ENCODE measurements at places on chromosomes 7 and 10.

DNA sequence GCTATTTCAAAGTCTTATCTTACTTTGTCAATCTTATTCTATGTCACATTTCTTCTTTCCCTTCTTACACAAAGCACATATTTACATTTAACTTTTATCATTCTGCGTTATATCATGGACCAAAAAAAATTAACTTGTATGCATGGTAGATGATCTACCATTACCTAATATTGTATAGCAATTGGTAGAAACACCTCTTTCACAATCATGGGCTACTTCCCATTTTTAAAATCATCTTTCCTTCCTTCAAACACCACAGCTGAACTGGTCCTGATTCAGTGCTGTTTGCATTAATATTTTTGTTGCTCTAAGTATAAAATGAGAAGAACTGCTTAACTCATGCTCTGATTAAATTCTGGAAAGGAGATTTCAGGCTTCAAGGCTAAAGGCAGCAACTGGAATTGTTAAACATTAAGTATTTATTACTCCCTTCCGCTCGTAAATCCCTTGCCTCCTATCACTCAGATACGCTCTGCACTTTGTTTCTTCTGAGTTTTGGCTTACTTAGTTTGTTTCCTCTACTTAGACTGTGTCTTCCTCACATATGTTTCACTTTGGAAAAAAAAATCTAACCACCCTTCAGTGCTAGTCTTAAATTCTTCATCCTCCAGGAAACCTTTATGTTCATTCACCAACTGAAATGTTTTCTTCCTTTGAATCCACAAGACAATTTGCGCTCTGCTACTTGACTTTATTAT, 901.4 kb downstream of the PCDH15 start:
- no peak for DNase-seq

GRCh38 chr10:99532687-99533495, at the start of gene NKX2-3:
TSS of gene NKX2-3 (plus strand) at chr10:99532942. CDS start at chr10:99533132, 190 bp downstream.
- peak; percentile 52 for DNase-seq

- DNase-seq = no peak
Observed at GRCh38 chr10:89469517-89469916, 55.1 kb downstream of the IFIT5 start.

DNA sequence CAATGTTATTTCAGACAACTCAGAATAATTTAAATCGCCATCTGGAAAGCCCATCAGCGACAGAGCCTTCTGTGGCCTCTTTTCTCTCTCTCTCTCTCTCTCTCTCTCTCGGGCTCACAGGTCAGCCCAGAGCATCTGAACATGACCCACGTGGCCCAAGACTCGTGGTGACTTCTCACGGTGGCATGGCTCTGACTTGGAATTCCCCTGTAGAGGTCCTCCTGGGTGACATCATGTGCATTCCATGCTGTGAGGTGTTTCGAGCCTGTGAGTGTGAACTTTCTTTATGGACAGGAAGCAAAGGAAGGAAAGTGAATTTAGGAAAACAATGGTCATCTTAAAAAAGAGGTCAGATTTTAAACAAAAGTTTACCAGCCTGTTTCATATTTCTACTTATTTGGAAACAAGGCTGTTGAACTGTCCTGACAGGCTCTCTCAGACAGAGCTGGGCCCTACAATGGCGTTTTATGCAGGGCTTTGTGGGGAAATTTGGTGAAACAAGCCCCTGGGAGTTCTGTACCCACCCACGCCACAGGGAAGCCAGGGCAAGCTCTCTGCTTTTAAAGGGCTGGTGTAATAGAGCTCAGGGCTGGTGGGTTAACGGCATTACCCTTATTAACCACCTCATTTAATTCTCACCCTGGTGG, 359.7 kb upstream of the ZNF32 start:
- DNase-seq = no peak

- no peak for DNase-seq
Observed at GRCh38 chr10:112715581-112715980, 234.5 kb upstream of the TCF7L2 start.

DNA sequence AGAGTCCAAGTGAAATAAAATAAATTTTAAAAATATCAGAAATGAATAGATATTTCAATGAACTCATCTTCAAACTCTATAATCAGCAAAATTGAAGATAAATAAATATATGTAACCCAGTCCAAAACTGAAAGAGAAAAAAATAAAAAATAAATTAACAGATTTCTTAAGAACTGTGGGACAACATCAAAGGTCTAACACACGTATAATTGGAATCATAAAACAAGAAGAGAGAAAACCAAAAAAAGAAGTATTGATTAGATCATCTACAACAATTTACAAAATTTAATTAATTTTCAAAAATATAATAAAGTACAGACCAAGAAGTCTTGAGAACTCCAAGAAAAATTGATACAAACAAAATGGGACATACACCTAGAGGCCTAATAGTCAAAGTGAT, 625.8 kb upstream of the SORCS1 start:
- DNase-seq = no peak

GRCh38 chr10:120456143-120456625, 843 bp upstream of the PLPP4 start:
- DNase-seq = no peak

GRCh38 chr7:96441436-96442084, 119.7 kb upstream of the SLC25A13 start:
- no peak for DNase-seq

DNA sequence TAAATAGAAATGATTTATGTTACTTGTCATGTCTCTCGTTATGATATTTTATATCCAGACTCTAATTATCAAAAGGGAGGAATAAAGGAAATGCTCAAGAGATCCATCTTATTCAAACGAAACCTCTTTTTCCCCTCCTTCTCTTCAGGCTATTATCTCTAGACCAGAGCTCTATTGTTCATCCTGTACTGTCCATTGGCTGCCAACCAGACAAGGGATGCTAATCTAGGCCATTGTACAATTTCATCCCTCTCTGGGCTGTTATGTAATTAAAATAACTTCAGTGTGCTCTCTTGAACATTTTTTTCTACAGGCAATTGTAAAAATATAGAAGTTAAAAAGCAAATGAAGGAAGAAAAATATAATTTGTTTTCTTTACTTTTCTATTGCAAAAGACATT, 220.4 kb downstream of the HDAC9 start:
- no peak for DNase-seq

DNA sequence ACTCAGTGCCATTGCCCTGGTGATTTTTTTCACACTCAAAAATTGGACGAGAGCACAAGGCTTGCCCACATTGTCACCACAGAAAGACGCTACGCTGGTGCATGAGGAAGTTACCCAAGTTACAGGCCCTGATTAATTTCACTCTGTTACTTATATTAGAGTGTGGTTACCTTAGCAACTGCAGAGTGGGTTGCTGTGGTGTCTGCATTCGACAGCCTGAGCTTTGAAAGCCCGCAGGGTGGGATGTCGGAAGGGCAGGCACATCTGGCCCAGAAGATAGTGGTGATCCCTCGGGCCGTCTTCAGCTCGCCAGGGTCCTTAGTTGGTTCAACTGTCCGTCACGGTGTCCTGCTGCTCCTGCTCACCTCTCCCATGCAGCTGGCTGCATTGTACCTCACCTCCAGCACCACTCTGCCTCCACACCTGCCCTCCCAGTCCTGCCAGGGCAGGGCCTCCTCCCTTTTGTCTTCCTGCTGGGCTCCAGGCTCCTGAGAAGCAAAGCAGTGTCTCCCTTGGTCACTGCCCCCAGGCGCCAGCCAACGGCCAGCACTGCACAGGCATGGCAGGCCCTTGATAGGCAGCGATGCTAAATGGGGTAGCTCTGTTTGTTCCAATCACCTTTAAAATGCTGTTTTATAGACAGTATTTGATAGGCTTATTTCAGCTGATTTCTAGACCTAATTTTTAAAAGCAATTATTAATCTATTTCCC, 167.2 kb downstream of the EBF3 start:
- no peak for DNase-seq

DNA sequence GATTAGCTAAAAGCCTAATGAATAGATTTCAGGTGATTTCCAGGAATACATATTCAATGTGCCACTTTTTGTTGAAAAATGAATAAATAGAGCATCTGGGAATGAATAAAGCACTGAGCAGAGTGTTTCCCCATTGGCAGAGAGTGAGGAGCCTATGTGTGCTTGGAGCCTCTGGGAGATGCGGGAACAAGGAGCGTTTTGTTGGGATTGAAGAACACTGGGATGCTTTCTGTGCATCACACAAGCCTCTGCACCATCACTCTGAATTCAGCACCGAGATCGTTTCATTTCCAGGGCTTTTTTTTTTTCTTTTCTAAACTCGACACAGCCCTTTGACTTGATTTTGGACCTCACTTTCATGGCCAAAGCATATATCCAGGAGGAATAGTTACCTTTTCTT, 111.4 kb downstream of the BAMBI start:
- no peak for DNase-seq

DNA sequence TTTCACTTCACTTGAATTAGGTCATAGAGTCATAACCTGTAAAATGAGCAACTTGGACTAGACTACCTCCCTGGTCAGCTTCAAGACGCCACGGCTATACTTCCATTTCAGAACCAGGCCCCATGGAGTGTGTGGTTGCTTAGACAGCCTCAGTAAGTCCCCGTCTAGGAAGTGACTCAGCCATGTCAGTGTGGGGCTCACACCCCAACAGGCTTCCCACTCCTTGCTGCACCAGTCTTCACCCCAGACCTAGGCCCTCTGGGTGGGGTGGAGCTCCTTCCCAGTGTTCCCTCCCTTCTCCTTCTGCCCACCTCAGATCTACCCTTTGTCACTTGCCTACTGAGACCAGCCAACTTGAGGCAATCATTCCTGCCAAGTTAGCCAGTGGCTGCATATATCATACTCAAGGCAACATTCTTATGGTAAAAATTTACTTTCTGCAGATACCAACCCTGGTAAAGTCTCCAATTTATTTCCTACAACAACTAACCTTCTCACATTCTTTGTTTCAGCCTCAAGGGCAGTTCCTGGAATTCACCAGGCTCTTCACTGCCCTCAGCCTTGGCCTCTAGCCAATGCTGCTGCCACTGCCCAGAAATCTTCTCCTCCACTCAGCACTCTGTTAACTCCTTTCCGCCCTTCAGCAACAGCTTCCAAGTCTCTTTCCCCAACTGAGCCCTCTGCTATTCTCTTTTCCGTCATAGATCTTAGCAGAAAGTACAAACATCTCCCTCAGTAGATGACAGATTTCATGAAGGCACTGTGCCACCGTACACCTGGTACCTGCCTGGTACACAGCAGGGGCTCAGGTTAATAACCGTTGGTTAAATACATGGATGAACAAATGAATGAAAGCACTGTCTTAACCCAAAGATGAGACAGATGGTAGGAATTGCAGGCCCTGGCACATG, 31.3 kb upstream of the ZNRF2 start:
- DNase-seq = no peak

DNA sequence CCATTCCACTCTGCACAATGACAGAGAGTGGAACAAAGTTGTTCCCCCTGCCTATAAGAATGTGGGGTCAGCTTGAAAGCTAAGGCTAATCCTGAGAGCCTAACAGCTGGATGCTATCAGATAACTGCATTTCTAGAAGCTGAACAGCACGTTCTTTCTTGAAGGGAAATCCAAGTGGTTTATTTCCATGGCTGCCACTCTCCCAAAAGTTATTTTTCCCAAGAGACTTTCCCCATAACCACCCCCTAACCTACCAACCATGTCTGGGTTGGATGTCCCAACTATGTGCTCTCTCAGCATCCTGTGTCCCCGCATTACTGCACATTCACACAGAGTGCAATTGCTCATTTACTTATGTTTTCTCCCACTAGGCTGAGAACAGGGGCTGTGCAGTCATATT, 140.7 kb upstream of the ANKRD1 start:
- DNase-seq = no peak

GRCh38 chr10:124301736-124302135, 117.0 kb downstream of the OAT start:
- no peak for DNase-seq

GRCh38 chr10:58475322-58476277, 37.1 kb upstream of the BICC1 start:
- DNase-seq = no peak

DNA sequence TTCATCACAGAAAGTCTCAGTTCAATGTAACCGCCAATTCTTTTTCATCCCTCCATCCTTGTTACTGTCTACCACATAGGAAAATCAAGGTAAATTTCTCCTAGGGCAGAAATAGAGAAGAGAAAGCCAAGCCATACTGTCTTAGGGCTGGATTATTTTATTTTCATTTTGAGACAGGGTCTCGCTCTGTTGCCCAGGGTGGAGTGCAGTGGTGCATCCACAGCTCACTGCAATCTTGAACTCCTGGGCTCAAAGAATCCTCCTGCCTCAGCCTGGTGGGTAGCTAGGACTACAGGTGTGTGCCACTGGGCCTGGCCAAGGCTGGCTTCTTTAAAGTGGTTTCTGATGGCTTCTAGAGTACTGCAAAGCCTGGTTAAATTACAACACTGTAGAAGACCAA, 181.7 kb downstream of the SRPK2 start:
- no peak for DNase-seq

All from stimulated activated CD4-positive, alpha-beta T cell treated with anti-CD3 and anti-CD28 coated beads, Interleukin-15, amount 100 ng/mL, for 48 hours (primary cell).